ENCODE measurements at places on chromosomes 6 and 20. TPM values are rescaled to one million over a fixed set of nuclear protein-coding genes. Genes with fewer than 3 reads are reported as not detected.

Gene TNF
- 33.1 TPM for total RNA-seq

Gene MLIP
- total RNA-seq, result not detected

Gene HSPA12B
- total RNA-seq, result not detected

Gene SPO11
- total RNA-seq, result not detected

Gene FAM209A
- total RNA-seq, result 6.4 TPM

Gene PSORS1C2
- total RNA-seq, result not detected

All from CD4-positive, alpha-beta T cell (primary cell).